Effector CD4-positive, alpha-beta T cell (primary cell): ENCODE measurements at places on chromosomes 1 and 21.

GRCh38 chr1:65459397-65459768 is 38.9 kb downstream of the LEPR start:
- no peak for DNase-seq

- no peak for DNase-seq
Observed at GRCh38 chr21:36178349-36178748, 21.7 kb downstream of the DOP1B start.

- DNase-seq = no peak
Observed at GRCh38 chr1:90973897-90974798, 47.7 kb downstream of the ZNF644 start.

DNA sequence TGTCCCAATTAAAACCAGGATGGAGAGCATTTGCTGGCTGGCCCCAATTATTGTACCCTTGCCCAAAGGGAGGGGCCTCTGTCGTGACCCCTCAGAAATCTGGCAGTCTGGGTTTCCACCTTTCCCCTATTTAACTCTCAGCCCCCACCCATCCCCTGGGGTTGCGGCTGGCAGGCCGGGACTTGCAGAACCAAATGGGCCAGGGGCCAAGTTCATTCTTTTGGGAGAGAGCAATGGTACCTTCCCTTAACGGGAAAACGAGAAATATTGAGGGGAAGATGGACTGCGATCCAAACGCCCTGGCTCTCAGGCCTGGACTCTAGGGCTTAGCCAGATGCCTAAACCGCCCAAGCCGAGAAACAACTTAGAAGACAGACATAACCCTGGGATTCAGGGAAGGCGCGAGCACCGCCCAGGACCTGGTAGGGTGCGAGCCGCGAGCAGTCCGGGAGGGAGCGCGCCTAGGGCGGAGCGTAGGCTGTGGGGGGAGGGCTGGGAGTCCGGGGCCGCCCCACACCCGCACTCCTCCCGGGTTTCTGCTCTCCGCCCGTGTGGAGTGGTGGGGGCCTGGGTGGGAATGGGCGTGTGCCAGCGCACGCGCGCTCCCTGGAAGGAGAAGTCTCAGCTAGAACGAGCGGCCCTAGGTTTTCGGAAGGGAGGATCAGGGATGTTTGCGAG is at the start of gene SLC27A3:
TSS of gene SLC27A3 (plus strand) at position 628 of the 678 bp plus-strand sequence. CDS start 91 bp downstream, outside the sequence.
- no peak for DNase-seq

- no peak for DNase-seq
Observed at GRCh38 chr1:244393604-244394176, 58.0 kb downstream of the ADSS2 start.

GRCh38 chr21:18334066-18334465 is 69.5 kb downstream of the TMPRSS15 start:
- DNase-seq = no peak

DNA sequence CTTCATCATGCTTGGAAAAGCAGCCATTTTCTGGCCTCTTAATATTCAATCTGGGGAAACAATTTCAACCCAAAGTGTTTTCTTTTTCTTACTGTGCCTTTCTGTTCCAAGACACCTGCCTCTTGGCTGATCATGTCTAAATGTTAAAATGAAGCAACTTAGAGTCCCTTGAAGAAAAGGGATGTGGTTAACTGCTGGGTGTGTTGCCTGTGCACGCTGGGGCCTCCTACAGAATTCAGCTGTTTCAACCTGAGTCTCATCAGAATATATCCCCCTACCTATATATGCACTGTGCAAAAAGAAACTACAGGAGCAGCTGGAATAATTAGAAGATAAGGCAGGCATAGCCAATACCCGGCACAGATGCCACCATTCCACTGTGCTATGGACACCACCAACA is 222.0 kb downstream of the OMA1 start:
- DNase-seq = no peak

- DNase-seq = no peak
Observed at GRCh38 chr1:18299441-18300338, 181.0 kb upstream of the KLHDC7A start.

DNA sequence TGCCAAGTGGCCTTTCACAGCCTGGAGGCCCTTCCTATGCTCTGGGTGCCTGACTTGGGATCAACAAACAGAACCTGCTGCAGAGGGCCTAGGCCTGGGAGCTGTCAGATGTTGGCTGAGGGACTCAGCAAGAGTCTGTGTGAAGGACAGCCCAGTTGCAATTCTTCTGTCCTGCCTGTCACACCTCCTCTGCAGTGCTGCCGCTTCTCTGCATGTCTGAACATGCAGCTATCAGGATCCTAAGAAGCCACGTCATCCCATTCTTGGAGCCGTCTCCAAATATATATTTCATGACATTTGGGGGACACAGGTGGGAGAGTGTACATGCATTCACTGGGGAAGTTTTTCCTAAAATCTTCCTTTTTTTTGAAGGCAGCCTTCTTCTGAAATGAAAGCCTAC is 8.6 kb downstream of the FCAMR start:
- no peak for DNase-seq

GRCh38 chr1:38872401-38873026 is 634 bp downstream of the MYCBP start:
- peak; percentile 17 for DNase-seq

- no peak for DNase-seq
Observed at GRCh38 chr1:109255678-109256077, 6.3 kb downstream of the CELSR2 start.

GRCh38 chr21:29233256-29233546 is 65.5 kb upstream of the BACH1 start:
- DNase-seq = no peak

DNA sequence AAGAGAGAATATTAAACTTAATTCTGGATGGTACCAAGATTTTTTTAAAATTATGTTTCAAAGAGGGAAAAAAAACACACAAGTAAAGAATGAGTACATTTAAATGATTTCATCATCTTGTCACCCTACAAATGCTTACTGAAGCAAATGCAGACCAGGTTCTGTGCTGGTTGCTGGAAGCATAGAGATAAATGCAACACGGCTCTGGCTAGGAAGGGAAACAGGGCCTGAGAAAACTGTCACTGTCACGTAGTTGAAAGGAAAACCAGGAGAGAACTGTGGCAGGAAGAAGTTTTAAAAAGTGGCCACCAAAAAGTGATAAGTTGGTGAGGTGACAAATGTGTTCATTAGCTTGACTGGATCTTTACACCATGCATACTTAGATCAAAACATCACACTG is 336.9 kb upstream of the NFIA start:
- DNase-seq = no peak

DNA sequence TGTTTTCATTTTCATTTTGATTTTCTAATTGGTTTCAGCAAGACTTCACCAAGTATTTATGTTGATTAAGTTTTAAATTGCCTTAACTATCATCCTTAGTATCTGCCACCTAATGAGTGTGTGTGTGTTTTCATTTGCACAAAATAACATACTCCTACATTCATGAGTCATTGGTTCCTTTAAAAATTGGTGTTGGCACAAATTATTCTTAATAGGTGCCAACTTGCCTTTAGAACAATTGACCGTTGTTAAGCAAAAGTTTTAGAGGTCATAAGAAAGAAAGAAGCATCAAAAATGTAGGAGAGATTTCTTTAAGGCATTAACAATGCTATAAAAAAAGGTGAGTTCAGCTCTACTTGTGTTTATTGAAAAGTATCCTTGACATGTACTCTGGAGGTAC is 77.5 kb downstream of the FNBP1L start:
- no peak for DNase-seq

- DNase-seq = no peak
Observed at GRCh38 chr1:207059881-207060280, 6.8 kb downstream of the PFKFB2 start.

- peak; percentile 86 for DNase-seq
Observed at GRCh38 chr1:24502065-24502708, 449 bp upstream of the RCAN3 start.

- DNase-seq = no peak
Observed at GRCh38 chr1:16174886-16175598, 19.2 kb upstream of the EPHA2 start.

DNA sequence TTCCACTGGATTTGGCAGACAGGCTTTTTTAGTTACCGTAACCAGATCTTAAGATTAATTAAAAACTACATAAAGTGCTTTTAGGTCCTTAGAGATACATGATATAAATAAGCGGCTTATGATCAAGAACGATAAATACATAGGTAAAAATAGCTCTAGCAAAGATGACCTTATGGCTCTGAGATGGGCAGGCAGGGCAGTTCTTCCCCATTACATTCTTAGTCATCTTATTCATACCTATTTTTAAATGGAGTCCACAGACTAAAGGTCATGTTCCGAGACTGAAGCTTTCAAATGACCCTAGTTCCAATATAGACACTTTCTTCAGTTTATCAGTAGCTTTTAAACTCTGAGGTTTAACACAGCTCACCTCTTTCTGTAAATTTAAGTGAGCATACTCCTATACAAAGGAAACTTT is 4.3 kb downstream of the MCL1 start:
- DNase-seq = no peak

DNA sequence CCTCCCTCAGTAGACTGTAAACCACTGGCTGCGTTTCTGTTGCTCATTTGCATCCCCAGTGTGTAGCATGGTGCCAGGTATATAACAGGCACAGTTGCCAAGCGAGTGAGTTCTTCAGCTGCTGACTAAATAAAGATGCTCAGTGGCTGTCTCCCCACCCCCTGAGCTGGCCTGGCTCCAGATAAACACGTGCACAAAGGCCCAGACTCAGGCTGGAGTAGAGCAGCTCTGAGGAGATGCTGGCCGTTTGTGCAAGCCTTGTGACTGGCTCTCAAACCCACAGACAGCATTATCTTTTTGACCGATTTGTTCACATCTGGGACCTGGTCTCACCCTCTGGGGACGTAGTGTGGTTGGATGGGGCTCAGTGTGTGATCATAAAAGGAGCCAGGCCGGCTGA is 7.1 kb downstream of the CHRNB2 start:
- DNase-seq = no peak

DNA sequence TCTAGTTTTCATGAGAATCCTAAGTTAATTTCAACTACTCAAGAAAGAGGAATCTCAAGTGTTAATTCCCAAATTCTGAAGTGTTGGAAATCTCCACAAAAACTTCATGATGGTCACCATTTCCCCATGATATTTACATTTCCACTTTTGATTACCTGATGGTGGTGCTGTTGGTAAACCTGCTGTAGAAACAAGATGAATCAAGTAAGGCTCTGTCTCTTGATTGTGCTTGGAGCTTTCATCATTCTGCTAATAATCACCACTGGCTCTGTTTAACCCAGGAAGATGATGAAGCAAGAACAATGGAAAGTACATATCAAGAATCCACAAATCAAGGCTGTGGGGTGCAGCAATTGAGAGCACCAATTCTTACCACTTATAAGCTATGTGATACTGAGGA is 77.8 kb downstream of the C4BPA start:
- no peak for DNase-seq

GRCh38 chr1:54253480-54253879 is 53.5 kb downstream of the MRPL37 start:
- no peak for DNase-seq

DNA sequence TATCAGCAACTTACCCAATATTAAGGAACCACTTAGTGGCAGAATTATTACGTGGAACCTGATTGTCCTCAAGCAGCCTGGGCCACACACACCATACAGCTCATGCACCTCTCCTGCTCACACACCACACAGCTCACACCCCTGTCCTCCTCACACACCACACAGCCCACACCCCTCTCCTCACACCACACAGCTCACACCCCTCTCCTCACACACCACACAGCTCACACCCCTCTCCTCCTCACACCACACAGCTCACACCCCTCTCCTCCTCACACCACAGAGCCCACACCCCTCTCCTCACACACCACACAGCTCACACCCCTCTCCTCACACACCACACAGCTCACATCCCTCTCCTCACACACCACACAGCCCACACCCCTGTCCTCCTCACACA is 36.8 kb upstream of the LAMC2 start:
- no peak for DNase-seq

- DNase-seq = no peak
Observed at GRCh38 chr1:100539836-100540536, 2.0 kb downstream of the GPR88 start.

- DNase-seq = no peak
Observed at GRCh38 chr1:37630426-37631028, 4.2 kb downstream of the RSPO1 start.

DNA sequence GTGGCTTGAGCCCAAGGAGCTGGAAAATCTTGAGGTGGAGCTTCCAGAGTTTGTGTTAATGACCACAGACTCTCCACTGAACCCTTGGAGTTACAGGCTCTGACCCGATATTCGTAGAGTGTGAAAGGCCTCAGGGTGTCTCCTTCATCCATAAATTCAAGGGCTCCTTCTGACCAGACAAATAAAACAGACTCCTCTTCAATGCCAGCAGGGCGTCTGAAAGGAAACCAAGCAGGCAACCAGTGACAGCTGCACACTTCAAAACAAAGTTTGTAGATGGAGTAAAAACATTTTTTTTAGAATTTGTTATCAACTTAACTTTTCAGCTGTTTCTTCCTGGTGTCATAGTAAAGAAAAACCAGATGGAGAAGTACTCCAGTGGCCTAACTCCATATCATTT is 161.1 kb downstream of the KCTD3 start:
- DNase-seq = no peak

- DNase-seq = no peak
Observed at GRCh38 chr1:117336088-117336817, 31.0 kb upstream of the MAN1A2 start.

DNA sequence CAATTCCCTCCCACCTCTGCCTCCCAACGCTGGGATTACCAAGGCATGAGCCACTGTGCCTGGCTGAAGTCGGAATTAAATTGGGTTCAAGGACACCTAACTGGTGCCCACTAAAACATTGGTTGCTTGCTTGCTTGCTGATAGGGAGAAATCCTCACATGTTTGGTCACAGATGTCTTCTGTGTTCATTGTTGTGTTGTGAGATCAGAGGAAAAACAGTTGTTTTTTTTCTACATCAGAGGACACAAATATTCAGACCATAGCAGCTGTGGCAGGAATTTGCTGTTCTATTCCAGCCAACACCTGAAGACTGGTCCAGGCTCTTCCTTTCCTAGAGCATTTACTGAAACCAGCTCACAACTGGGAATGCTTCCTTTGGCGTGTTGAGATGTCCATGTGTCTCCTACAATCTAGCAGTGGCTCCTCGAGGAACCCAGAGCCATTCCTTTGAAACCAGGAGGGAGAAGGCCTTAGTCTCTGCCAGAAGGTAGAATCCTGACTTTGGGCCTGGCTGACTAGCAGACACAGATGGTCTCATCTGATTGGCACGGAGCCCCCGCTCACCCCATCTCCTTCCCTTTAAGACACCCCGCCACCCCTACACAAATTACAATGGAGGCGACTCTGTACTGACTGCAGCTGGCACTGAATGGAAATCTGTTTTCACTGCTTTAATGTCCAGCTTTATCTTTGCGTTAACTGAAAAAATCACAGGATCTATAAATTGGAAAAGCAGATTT is 24.3 kb upstream of the TRIM17 start:
- no peak for DNase-seq

DNA sequence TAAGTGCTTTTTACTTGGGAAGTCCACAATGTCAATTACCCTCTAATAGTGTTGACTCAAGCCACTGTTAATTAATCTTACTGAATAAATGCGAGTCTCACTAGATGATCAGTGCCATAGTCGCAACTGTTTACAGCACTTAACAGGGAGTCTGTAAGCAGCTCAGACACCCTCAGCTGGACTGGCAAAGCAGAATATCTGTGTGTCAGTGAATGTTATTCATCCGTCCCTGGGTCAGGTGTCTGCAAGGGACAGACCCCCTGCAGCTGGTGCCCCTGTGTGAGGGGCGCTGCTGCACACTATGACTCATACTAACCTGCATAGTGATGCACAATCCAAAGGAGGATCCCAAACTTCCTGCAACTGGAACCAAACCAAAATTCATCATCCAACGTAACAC is 306.5 kb downstream of the HHIPL2 start:
- no peak for DNase-seq

- DNase-seq = no peak
Observed at GRCh38 chr21:45583831-45584509, 41.7 kb upstream of the SLC19A1 start.

GRCh38 chr1:65341381-65341780 is 32.0 kb downstream of the DNAJC6 start:
- no peak for DNase-seq
